GM13976 (cell line): ENCODE measurements at places on chromosomes 2 and 18.

DNA sequence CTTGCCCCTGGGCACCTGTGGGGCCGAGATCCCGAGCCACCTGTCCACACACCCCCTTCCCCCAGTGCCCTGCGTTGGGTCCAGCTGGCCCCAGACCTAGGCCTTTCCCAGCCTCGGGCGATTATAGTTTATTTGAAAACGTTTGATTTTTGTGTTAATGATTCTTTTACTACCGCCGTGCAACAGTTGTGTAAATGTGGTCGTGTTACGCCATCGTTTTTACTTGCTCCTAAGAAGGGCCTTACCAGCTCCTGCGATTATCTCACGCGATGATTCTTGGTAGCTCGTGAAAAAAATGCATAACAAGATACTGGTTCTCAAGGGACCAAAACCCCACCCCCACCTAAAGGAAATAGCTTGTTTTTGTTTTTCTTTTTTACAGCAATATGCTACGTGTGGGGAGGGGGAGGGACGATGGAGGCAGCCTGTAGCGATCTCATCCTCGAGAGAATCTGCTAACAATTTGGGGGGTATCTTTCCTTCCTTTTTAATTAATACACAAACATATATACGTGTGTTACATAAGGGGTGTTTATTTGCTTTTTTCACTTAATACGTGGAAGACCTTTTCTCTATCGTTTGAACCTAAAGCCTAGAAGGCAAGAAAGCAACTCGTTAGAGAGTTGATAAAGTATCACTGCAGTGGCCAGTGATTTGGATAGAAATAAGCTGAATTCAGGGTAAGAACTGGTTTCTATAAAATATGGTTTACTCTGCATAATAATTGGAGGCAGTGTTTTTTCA, 1.0 kb downstream of the ZDBF2 start:
- peak; percentile 53 for DNase-seq

- peak; percentile 65 for DNase-seq
Observed at GRCh38 chr18:45837283-45838070, 12.0 kb downstream of the SIGLEC15 start.

DNA sequence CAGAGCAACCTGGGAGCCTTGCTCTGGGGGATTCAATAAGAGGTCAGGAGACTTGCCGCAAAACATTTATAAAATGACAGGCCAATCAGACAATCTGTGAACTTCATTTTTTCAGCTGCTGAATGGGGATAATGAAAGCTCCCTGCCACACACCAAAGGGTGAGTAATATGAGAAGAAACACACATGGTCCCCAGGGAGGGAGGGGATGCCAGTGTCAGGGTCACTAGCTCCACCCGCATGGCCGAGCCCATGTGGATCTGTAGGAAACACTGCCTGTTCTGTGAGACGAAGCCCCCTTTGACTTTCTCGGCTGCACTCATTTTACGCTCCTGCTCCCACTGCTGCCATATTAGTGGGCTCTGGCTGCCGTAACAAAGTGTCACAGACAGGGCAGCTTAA, 521.0 kb upstream of the RAB6C start:
- DNase-seq: no peak

DNA sequence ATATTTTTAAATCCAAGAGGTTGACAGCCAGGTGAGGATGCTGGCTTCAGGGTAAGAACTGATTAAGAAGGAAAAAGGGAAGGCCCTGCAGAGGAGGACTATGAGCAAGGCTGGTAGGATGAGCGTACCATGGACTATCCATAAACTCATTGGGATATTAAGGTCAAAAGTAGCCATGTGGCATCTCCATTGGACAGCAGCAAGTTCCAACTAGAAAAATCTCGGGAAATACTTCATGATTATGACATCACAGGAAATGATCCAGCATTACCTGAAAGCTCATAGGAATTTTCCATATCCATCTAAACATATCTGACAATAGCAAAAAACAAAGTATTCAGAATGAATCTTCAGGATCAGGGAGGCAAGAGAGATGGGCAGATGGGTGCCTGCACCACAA, 34.2 kb downstream of the TGFA start:
- DNase-seq: no peak

DNA sequence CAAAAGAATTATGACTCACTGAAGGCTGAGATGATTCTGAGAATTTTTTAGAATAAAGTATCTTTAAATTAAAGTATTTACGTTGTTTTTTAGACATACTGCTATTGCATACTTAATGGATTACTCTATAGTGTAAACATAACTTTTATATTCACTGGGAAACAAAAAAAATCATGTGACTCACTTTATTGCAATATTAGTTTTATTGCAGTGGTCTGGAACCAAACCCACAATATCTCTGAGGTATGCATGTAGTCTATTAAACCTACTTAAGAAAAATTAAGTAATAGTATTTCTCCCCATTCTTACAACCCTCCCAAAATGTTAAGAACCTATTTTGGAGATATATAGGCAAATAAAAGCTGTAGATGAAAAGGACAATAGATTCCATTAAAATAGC, 142.9 kb upstream of the ZNF521 start:
- no peak for DNase-seq

- peak; percentile 59 for DNase-seq
Observed at GRCh38 chr18:62420513-62421209, 95.6 kb downstream of the TNFRSF11A start.

DNA sequence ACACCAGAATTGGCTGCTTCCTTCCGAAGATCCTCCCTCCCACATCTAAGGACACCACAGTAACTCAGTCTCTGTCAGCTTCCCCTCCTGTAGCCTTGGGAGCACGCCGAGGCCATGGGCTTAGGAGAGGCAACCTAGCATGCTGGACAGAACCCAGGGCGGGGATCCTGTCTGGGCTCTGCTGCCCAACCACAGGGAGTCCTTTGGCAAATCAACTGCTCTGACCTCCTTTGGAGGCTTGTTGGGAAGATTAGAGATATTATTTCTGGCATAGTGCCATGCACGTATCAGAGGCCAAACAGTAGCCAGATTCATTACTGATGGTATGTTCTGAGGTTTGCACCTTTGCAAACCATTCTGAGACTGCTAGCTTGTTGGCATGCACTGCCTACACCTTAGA, 262.7 kb upstream of the EPAS1 start:
- no peak for DNase-seq

DNA sequence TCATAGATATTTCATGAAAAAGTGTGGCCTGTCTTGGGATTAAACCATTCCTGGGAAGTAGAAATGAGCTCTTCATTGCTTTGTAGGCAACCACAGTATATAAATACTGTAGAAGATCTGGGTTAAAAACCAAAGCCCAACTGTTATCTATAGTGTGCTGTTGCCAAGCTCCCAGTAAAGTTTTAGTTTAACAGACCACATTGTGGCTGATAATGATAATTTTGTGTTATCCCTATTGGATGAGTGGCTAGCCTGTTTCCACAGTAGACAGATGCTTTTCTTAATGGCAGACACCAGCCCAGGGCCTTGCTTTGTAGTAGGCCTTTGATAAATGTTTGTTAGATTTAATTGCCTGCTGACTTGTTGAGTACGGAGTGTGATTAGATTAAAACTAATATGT, 52.1 kb downstream of the FMNL2 start:
- DNase-seq: no peak

DNA sequence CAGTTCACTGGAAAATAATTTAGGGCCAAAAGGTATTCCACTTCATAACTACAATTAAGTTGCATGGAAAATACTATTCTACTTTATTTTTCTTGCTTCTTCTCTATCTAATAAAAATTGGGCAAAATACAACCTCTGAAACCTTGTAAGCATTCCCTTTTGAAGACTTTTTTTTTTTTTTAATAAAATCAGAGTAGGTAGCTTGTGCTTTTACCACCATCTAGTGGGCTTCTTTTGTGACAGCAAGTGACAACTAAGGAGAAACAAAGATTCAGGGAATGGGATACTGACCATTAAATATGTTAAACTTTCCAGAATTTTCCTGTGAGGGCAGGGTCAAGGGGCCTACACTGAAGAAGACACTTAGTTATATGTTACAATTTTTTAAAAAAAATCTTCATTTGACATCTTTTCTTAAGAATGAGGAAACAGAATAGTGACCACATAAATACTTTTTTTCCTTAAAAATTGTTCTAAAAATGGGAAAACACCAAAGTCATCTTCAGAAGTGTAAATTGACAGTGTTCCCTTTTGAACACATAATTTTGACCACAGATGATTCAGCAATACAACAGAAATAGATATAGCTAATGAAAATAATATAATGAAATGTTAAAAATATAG, 1183.2 kb upstream of the ACVR2A start:
- no peak for DNase-seq

- DNase-seq: peak; percentile 35
Observed at GRCh38 chr2:175575346-175576258, 394.1 kb upstream of the ATP5MC3 start.

DNA sequence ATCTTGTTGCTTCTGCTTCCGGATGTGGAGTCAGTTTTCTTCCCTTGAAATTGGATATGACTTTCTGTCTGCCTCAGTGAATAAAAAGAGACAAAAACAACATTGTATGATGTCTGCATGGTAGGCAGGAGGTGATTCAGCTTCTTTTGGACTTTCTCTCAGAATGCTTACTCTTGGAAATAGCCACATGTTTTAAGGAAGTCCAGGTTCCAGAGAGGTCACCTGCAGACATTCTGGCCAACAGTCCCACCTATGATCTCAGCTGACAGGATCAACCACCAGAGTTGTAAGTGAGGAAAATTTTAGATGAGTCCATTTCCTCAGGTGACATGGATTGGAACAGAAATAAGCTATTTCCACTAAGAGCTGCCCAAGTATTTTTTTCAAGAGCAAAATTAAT, 508.7 kb upstream of the FAM98A start:
- DNase-seq: no peak

DNA sequence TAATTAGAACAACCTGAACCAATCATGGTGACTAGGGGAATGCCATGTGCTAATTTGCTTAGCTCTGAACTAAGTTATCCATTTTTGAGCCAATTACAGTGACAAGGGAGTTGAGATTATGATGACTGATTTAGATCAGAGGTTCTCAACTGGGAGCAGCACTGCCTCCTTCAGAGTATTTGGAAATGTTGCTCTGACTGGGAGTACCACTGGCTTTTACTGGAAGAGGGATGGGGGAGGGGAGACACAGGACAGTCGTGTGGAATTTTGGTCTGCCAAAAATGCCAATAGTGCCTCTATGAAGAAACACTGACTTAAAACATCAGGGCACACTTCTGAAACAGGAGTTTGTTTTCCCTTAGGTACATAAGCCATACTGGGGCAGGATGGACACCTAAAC, 48.1 kb upstream of the VPS54 start:
- DNase-seq: no peak

DNA sequence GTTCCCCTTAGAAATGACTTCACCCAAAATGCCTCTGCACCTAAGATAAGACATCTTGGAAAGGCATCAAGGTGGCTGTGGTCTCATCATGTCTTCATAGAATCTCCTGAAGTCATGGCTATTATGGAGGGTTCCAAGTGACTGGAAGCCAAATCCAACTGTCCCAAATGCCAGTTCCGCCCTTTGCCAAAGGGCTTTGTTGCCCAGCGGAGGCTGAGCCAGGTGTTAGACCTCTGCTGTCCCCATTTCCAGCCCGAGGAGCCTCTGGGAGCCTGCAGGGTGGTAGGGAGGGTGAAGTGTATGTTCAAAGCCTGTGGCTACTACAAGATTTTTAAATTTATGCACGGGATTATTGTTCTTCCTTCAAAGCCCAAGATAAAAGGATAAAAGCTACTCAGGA, 25.7 kb downstream of the RHOB start:
- DNase-seq: no peak

DNA sequence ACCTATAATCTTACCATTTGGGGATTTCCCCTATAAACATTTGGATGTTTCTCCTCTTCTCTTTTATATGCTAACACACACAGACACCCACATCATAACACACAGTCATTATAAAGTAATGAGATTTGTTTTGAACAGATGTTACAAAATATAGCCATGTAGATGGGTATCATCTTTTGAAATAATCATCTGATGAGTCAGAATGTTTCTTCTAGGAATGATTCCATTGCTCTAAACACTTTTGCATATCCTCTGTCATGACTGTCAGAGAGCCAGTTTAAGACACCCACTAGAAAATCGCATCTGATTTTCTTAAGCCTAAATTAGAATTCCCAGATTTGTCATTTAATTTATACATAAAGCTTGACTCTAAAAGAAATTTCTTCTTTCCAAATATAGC, 442.6 kb downstream of the CMPK2 start:
- DNase-seq: no peak

DNA sequence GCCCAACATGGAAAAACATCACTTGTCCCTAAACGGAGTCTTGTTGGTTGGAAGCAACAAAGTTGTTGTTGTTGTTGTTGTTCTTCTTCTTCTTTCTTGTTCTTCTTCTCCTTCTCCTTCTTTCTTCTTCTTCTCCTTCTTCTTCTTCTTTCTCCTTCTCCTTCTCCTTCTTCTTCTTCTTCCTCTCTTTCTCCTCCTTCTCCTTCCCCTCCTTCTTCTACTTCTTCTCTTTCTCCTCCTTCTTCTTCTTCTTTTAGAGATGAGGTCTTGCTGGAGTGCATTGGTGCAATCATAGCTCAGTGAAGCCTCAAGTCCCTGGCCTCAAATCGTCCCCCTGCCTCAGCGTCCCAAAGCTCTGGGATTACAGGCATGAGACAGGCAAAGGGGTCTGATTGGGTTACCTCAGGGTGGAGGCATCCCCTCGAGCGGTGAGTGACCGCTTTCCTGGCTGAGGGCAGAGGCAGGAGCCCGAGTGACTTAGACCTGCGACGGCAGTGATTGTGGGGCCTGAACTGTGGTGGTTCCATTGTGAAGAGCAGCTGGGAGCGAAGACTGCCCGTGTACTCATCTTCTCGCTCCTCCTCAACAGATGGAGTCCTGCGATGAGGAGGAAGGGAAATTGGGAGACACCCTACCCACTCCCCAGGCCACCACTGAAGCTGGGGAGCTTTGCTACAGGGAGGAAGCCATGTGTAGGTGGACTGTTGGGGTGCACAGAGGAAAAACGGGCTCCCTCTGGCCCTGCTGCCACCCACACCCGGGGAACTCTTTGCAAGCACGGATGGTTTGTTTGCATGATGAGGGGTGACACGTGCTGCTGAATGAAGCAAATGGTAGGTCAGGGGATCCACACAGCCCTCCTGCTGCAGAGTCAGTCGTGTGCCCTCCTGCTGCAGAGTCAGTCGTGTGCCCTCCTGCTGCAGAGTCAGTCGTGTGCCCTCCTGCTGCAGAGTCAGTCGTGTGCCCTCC, 7.0 kb upstream of the PER2 start:
- no peak for DNase-seq

- no peak for DNase-seq
Observed at GRCh38 chr2:219706823-219707281, 79.4 kb downstream of the SLC4A3 start.

GRCh38 chr2:160551259-160551658, 57.7 kb upstream of the RBMS1 start:
- no peak for DNase-seq

DNA sequence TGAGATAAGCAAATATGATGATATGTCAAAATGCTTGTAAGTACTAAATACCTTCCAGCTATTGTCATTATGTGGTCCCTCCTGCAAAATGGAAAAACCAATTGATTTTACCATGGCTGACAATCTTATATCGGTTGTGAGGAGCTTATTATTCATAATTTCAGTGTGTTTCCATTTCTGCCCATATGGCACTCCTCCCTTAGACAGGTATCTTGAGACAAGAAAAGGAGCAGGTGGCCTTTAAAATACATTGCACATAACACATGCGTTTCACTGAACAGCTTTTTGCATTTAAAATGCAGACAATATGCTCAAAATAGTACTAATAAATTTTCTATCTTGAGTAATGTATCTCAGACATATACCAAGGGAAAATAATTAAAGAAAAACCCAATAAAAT, 60.2 kb upstream of the SH3RF3 start:
- no peak for DNase-seq
